ENCODE measurements at places on chromosomes 3 and 15.

GRCh38 chr3:113070681-113071113, 79.9 kb downstream of the GTPBP8 start:
- DNase-seq: no peak

GRCh38 chr15:32722136-32722535, 4.3 kb downstream of the GREM1 start:
- no peak for DNase-seq

GRCh38 chr3:112963683-112964082, 11.2 kb downstream of the CD200R1 start:
- no peak for DNase-seq

- no peak for DNase-seq
Observed at GRCh38 chr15:66997212-66997611, 68.2 kb upstream of the SMAD3 start.

- no peak for DNase-seq
Observed at GRCh38 chr15:44319385-44319784, 30.9 kb downstream of the GOLM2 start.

DNA sequence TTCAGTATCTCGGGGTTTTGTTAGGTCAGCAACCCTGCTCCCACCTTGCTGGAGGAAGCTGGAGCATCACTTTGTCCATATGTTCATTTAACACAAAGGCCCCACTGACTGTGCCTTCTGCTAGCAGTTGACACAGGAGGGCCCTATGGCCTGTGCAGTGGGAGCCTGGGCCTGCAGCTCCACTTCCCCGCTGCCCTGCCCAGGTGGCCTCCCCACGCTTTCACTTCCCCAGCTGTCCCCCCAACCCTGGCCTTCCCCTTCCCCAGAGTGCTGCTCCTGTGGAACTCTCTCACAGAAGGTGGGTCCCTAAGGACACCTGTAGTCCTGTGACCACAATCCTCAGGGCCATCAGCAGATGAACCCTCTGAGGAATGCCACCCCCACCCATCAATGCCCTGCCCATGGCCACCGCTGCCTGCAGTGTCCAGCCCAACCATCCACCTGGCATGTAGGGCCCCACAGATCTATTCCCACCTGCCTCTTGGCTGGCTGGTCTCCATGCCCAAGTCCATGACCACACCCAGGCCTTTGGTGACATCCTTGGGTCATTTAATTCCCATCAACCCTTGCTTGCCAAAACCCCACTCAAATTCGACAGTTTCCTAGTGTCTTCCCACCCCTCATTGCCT, 13.5 kb downstream of the TBC1D21 start:
- DNase-seq: no peak

GRCh38 chr3:89368846-89369245, 261.4 kb downstream of the EPHA3 start:
- DNase-seq: no peak

DNA sequence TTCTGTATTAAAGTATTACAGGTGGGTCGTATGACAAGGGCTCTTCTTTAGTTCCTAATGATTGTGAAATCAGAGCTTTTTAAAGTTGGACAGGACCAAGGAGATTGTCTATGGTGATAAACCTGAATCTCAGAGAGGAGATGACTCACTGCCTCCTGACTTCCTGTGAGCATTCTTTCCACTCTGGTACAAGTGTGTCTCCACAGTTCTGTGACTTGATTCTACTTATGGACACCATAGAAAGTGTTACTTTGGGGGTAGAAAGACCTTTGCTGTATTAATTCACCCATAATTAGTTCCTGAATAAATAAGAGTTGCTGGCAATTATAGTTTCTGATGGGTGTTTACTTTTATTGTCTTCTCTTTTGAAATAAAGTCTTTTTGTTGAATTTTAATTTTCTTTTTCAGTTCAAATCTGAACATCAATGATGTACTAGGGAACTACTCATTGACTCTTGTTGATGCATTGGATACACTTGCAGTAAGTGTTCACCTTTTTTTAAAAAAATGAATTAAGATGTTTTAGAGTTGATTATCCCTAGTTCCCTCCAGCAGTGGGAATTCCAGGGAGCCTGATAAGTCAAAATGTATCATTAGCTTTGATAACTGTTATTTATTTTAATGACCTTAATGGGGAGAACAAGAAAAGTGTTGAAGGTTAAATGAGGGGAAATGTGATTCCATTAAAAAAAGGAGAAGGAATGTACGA, 7.4 kb downstream of the EDEM1 start:
- no peak for DNase-seq

GRCh38 chr3:167162083-167162482, 218.0 kb downstream of the ZBBX start:
- DNase-seq: no peak

DNA sequence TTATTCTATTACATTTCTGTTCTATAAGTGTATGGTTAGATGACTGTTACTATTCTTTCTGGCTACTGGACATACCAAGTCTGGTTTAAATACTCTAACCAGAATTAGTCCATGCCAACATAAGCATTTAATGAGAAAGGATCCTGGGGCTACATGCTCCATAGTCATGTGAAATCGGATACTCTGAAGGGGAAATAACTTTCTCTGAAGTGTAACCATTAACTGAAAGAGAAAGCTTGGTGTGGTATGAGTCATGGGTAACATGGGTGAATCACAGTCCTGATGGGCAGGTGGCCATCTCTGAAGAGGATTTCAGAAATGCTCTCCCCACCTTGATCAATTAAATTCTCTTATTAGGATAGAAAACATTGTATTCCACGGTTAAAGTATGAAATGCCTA, 69.4 kb downstream of the FHIT start:
- DNase-seq: no peak

DNA sequence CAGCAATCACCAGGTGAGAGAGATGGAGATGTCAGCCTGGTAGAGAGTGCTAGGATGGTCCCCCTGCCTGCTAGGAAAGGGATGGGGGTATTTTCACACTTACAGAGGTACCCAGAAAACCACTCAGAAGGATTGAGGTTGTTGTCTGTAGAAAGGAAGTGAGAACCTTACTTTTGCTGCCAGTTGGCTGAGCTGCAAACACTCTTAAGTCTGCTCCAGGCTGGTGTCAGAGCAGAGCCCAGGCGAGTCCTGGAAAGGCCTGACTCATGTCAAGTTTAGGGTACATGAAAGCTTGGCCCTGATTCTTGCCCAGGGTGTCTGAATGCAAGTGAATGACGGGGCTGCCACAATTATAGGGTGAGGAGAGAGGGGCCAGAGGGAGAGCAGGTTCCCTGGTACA, 214.5 kb upstream of the TRIM42 start:
- no peak for DNase-seq

GRCh38 chr3:175447521-175447920, 588.4 kb downstream of the NAALADL2 start:
- DNase-seq: no peak

DNA sequence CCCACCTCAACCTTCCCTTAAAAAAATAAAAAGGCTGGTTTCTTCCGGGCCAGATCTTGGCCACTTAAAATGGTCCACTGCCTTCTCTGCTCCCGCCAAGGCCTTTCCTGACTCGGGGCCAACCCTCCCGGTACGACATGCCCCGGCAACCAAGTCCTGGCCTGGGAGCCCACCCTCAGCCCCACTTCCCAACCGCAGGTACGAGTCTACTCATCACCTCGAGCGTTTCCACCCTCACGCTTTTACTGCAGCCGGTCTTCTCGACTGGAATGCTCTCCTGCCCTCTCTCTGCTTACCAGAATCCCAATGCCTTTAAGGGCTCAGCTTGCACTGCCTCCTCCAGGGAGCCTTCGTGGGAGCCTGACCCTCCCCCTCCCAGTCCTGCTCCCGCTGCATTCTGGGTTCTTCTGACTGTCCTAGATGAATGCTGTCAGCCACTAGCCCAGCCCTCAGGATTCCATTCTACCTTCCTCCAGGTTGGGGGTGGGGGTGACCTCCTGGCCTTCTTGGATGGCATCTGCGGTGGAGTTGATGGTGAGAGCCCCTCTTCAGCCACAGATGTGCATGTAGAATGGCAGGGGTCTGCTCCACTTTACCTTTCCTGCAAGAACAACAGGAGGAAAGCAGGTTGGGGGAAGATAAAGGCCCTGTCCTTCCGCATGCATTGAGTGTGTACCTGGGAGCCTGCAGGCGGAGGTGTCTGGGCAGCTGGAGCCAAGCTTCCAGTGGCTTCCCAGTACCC, 1.1 kb upstream of the CSRNP1 start:
- peak; percentile 61 for DNase-seq

GRCh38 chr15:88401251-88401995, 65.8 kb downstream of the MRPL46 start:
- DNase-seq: no peak

- DNase-seq: no peak
Observed at GRCh38 chr3:177642804-177643125, 445.5 kb upstream of the TBL1XR1 start.

- DNase-seq: no peak
Observed at GRCh38 chr3:14719006-14719405, 44.1 kb downstream of the C3orf20 start.

GRCh38 chr3:107543666-107544065, 20.9 kb downstream of the BBX start:
- DNase-seq: no peak

DNA sequence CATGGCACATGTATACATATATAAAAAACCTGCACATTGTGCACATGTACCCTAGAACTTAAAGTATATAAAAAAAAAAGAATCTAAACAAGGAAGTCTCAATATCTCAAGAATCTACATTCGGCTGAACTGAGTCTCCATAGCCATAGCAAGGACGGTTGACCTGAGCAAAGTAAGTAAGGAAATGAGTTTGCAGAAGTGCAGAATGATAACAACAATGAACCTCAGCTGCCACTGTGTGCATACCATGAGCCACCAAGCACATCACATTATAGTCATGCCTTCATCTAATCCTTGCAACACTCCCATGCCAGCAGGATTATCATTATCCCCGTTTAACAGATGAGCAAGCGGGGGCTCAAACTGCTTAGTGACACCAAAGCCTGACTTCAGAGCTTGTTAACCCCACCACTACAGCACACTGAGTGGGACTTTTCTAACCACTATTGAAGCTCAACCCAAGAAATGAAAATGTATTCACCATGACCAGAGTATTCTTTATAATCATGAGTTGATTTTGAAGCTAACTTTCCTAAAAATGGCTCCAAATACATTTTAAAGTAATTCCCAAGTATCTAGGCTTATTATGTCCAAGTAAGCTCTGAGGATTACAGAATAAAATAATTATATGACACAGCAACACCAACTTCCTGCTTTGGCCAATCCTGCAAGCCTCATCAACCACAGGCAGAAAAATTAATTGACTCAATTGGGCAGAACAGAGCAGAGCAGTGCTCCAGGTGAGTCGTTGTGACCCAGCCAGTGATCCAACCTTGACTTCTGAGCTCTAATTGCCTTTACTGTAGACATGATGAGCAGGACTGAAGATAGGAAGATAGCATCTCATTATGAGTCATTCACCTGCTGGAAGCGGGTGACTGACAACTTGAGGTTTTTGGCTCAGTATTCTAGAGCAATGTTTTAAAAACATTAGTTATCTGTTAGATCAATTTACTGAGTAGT, 47.3 kb upstream of the IL12A start:
- no peak for DNase-seq

DNA sequence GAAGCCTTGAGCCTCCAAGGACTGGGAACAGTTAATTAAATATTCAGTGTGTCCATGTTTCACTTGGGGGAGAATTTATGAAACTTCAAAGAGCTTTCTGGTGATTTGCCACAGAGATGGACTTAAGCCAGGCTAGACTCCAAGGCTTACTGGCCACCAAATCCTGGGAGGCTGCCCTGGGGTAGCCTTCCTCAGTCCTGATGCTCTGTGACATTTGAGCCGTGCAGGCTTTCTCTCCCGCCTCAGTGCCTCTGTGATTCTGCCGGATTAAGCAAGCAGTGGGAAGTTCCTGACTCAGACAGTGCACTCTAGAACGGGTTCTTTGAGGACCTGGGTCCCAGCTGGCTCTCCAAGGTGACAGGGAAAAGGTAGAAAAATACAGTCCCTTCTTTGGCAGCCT, 314.7 kb upstream of the ICE2 start:
- no peak for DNase-seq

DNA sequence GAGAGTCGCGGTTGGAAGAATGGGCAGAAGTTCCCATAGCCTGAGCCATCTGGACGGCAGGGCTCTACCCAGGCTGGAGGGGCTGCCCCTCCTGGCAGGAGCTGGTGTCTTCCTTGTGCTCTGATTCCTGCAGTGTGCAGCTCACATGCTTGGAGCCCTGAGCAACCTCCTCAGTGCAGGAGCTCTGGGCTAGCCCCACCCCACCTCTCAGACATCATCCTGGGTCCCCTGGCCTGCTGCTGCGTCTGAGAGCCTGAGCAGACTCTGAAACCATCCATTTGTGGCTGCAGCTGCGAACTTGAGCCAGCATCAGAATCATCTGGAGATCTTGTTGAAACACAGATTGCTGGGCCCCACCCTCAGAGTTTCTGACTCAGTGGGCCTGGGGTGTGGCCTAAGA, 42.8 kb downstream of the POMGNT2 start:
- DNase-seq: no peak

DNA sequence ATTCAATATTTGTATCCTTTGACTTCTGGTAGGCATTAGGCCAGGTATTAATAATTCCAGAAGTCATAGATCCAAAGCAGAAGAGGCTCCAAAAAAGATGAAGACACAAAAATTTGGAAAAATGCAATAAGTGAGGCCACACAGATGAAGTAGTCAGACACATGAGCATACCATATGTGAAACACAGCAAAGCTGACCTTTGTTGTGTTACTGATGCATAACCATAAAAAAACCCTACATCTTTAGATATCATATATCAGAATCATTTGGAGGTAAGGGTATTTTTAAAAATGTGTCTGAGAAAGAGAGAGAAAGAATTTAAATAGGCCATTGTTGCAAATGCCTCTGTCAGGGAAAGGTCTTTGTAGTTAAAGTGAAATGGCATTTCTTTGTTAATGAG, 314.9 kb downstream of the SLC9A9 start:
- DNase-seq: no peak

- no peak for DNase-seq
Observed at GRCh38 chr3:194103983-194104751, 31.8 kb upstream of the HES1 start.

GRCh38 chr3:42001777-42002176, 39.9 kb upstream of the ULK4 start:
- no peak for DNase-seq

GRCh38 chr3:101635954-101636798, 40.8 kb downstream of the ZBTB11 start:
- DNase-seq: peak; percentile 79

GRCh38 chr3:116707531-116707930, 2.0 kb upstream of the TUSC7 start:
- no peak for DNase-seq

- DNase-seq: no peak
Observed at GRCh38 chr15:44550256-44550655, 13.3 kb downstream of the EIF3J start.

- DNase-seq: no peak
Observed at GRCh38 chr15:87962428-87962827, 294.1 kb downstream of the NTRK3 start.

GRCh38 chr3:46416125-46416810, 9.2 kb downstream of the CCRL2 start:
- DNase-seq: no peak

DNA sequence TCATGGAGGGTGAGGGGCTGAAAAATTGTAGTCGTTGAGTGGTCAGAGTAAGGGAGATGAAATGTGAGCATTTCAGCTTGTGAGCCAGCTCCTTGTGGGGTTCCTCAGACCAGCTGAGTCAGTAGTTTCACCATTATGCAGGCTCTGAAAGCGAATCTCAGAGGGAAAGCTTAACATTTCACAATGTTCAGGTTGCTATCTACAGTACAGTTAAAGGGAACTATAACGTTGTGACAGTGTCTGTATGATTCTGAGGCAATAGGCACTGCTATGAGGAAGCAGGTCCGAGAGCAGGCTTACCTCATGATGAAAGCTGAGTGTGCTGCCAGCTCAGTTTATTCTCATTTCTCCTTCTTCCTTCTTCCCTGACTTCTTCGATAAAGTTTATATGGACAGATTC, 469.6 kb downstream of the EDEM1 start:
- DNase-seq: no peak

All from activated CD8-positive, alpha-beta memory T cell treated with anti-CD3 and anti-CD28 coated beads for 24 hours (primary cell).